ENCODE measurements at places on chromosomes 6 and 20. TPM values are rescaled to one million over a fixed set of nuclear protein-coding genes. Genes with fewer than 3 reads are reported as not detected.
A peak's percentile ranks its signal among the peaks of the same experiment; 100 is the strongest.

GMPR gene
- total RNA-seq = 1.1 TPM

CST4 gene
- 2.7 TPM for total RNA-seq

DNA sequence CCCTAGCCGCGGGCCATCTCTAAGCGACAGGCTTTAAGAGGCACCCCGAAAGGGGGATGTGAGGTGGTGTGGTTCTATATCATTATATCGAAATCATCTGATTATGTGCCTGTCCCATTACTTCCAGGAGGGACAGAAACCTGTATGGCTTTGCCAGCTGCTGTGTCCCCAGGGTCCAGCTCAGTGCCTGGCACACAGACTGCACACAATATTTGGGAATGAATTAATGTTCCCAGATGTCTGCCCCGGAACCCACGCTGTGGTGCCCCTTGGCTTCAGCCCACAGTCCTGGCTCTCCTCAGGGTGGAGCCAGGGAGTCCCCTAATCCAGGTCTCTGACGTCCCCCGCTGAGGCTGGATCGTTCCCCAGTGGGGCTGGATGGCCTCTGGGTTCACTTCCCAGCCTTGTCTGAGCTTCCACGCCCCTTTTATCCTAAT lies 8.9 kb upstream of the AHCY start:
- peaks cover 34% of the 10 kb centered on the region for H3K4me1 ChIP-seq
- H3K36me3 ChIP-seq = no peaks in the 10 kb centered on the region
- peak overlapping the region; percentile 79 for H3K27ac ChIP-seq
- DNase-seq = peak; percentile 77
- peak overlapping the region; percentile 53 for H3K4me3 ChIP-seq
- no peaks in the 10 kb centered on the region for H3K27me3 ChIP-seq

- H3K4me3 ChIP-seq = no peak overlapping the region
- H3K36me3 ChIP-seq = peaks cover 4% of the 10 kb centered on the region
- no peak for DNase-seq
These were observed 38.5 kb upstream of the NAA20 start for GRCh38 chr20:19978511-19979210.

GRCh38 chr6:40124924-40125323 lies 190.7 kb upstream of the MOCS1 start:
- no peak overlapping the region for H3K4me3 ChIP-seq
- no peaks in the 10 kb centered on the region for H3K27me3 ChIP-seq
- H3K36me3 ChIP-seq = no peaks in the 10 kb centered on the region

DNA sequence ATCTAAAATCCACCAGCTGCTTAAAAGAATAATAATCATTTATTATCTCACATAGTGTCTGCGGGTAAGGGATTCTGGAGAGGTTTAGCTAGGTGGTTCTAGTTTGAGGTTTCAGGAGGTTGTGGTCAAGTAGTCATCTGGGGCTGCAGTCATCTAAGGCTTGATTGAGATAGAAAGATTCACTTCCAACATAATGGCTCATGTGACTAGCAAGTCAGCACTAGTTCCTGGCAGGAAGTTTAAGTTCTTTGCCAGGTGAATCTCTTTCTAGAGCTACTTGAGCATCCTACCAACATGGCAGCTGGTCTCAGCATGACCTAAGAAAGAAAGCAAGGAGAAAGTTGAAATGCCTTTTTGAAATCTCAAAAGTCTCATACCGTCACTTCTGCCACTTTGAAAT lies 128.8 kb downstream of the EDN1 start:
- H3K4me1 ChIP-seq = peaks cover 22% of the 10 kb centered on the region
- H3K36me3 ChIP-seq = no peaks in the 10 kb centered on the region
- H3K27ac ChIP-seq = no peak overlapping the region

Data from Caco-2 (cell line).